Activated CD8-positive, alpha-beta memory T cell treated with anti-CD3 and anti-CD28 coated beads for 48 hours (primary cell): ENCODE measurements at places on chromosomes 13 and 19.

DNA sequence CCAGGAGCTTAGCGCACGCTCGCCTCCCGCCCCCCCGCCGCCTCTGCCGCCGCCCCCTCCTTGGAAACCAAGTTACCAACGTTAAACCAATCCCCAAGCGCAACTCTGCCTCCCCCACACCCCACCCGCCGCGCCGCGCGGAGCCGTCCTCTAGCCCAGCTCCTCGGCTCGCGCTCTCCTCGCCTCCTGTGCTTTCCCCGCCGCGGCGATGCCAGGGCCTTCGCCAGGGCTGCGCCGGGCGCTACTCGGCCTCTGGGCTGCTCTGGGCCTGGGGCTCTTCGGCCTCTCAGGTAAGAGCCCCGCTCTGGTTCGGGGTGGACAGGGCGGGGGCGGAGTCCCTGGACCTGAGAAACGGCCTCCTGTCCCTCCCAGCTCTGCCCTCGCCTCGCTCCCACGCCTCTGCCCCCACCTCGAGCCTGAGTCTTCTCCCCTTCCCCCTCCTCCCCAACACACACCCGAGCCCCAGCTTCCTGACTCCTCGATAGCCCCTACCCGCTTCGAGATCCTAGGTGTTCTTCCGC lies at the start of gene ICAM5:
ICAM5 (plus strand) TSS at position 117 of the 521 bp plus-strand sequence; CDS start at position 209, 92 bp downstream.
- DNase-seq: no peak

- DNase-seq: no peak
Measured at GRCh38 chr13:29799041-29799440, 51.4 kb downstream of the UBL3 start.

DNA sequence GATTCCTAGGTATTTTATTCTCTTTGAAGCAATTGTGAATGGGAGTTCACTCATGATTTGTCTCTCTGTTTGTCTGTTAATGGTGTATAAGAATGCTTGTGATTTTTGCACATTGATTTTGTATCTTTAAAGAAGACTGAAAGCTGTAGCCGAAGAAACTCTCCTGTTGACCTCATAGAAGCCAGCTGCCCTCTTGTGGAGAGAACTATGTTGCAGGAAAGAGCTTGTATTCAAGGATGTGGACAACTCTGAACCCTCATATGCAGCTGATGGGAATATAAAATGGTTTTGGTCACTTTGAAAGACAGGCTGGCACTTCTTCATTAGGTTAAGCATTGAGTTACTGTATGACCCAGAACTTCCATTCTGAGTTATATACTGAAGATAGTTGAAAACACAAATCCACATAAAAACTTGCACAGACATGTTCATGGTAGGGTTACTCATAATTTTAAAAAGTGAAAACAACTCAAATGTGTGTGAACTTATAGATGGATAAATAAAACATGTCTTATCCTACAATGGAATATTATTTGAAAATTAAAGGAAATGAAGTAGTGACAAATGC lies 65.8 kb upstream of the SLITRK6 start:
- no peak for DNase-seq

GRCh38 chr13:51818781-51819511 lies 15.0 kb upstream of the DHRS12 start:
- DNase-seq: no peak

DNA sequence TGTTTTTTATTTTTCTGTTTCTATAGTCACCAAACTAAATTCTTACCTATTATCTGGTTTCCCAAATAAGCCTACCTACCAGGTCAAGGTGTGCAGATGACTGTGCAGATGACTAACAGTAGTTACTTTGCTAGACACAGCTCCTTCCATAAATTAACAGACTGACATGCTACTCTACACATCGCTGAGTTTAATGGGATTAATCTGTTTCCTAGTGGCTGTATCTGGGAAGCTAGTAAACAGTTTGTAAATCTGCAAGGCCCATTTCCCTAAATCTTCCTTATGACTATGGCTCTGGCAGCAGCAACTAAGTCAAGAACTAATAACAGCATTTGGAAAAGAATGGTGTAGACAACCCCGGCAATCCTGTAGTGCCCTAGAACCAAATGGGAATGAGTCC lies 27.9 kb downstream of the MIPEP start:
- DNase-seq: no peak

DNA sequence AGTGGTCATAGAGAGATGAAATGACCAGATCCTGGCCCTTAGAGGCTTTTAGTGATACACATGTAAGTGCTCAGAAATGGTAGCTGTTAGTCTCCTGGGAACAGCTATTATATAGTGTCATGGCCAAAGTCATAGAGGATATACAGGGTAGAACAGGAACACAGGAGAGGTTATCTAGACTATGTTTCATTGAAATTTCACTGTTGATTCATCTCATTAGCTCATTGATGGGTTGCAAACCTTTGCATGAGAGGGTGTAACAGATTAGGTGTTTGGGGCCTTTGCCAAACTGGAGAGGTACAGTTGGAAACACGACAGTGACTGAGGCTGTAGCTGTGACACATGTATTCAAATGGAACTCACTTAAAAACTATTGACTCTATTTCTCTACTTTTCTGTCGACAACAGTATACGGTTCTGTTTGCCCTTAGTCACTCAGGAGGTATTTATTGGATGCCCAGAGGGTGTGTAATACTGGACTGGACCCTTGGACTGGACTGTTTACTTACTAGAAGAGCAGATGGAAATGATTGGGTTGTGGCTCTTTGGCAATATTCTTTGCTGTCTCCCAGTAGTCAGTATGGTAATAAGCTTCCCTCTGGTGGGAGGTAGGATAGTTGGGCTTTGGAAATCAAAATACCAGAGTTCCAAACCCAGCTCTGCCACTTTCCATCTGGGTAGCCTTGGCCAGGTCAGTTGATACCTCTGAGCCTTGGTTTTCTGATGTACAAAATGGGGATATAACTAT lies 29.8 kb downstream of the ARHGAP35 start:
- DNase-seq: no peak

DNA sequence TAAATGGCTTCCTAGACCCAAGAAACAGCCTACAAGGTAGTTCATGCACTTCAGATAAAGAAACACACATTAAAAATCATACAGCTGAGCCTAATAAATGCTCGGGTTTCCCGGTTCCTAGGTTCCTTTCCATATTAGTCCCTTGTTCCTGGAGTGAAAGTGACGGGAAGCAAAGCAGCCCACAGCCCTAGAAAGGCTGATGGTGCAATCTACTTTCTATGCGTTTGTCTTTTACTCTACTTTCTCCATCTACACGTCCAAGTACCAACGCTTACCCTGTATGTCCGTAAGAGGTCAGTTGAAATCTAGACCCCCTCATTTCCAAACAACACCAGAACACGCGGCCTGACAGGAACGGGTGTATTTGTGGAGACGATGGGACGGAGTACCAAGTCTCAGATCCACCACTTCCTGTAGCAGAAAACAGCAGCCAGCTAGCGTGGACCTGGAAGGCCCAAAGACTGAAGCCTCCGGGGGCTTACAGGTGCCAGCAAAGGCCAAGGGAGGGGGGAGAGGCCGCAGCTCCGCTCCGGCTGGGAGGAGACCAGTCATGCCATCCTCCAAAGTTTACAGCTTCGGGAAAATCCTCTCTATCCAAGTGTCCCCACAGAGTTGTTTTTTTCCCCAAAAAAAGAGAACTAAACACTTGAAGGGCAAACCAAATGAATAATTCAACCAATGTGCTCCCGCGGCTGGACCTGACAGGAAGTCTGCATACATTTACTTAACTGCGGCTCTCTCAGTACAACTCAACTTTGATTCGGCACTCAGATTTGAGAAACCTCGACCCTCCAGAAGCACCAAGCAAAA lies 34.1 kb downstream of the STK24 start:
- no peak for DNase-seq

DNA sequence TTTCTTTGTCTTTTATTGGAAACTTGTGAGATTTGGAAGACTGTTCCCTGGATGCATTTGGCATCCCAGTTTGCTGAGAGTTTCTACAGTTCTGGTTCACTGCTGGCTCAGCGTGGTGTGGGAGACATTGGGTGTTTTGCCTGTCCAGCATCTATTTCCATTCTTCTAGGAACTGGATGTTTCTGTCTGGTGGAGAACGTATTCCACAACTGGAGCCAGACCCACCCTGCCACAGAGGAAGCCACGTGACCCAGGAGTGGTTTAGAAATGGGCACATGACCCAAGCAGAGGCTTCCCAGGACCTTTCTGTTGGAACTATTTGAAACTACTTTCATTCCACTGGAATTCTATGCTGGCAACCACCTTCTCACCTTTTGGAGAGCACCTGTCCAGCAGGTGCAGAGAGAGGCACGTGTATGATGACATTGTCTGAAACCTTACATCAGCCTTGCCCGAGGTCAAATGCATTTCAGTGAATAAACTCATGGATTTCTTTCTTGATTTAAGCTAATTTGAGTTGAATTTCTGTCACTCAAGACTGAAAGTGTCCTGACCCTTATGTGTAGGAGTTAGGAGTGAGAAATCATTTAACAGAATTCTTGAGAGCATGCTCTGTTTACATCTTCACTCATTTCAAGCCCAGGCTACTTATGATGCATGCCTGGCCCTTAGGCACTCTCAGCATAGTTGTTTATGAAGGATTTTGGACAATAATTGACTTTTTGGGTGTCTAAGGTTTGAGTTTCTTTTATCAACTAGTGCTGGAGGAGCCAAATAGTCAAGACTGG lies 121.8 kb downstream of the AKAP11 start:
- DNase-seq: no peak

DNA sequence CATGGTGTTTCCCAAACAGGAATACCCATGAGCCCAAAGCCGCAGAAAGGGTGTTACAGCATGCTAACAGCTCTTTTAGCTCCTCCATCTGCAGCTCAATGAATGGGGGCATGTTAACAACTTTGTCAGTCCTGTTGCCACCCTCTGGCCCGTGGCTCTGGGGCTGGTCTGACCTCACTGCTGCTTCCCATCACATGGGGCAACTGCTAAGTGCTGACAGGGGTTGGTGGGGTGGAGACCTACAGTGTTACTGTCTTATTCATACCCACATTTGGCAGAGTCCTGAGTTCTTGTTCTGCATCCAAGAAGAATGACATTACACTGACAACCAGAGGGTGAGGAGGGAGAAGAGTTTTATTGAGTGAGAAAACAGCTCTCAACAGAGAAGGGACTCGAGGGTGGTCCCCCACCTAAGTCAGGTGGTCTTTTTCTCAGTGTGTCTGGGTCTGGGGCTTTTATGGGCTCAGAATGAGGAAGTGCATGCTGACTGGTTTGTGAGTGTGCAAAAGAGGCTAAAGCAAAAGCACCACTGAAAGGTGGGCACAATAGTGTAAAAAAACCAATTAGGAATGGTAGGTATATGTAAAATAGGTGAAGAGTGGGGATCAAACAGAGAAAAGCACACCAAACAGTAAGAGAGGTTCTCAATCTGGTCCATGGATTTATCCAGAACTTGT lies 1952.0 kb upstream of the PCDH20 start:
- DNase-seq: no peak

DNA sequence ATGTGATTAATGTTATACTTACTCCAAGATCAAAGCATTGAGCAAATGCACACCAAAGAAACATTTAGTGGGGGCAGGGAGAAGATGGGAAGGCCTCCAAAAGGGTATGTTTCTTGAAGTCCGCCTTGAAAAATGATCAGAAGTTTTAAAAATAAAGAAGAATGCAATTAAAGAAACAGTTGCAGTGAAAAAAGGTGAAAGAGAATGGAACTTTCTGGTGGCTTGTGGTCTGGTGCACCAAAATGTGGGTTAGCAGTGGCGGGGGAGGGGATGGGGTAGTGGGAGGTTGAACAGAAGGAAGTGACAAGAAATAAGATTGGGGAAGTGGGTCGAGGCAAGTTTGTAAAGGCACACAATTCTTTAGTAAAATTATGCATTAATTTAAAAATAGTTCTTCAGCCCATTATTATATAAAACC lies 2.5 kb downstream of the LCP1 start:
- peak; percentile 46 for DNase-seq

GRCh38 chr19:2702170-2703076 lies at the start of gene GNG7:
TSS of gene GNG7 (minus strand) at chr19:2702694. CDS start at chr19:2520688, 182,006 bp downstream.
- DNase-seq: peak; percentile 87

DNA sequence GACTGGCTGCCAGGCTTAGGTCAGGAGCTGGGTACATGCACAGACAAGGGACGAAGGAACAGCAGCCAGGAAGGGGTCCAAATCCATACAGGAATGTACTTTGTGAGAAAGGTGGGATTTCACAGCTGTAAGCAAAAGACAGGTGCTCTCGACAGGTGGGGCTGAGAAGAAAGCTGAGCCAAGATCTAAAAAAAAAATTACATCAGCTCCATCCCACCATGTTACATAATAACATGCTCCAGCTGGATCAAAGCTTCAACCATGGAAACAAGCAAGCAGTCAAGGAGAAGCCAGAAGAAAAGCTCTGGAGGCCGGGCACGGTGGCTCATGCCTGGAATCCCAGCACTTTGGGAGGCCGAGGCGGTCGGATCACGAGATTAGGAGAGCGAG lies 8.0 kb downstream of the UBXN6 start:
- no peak for DNase-seq

DNA sequence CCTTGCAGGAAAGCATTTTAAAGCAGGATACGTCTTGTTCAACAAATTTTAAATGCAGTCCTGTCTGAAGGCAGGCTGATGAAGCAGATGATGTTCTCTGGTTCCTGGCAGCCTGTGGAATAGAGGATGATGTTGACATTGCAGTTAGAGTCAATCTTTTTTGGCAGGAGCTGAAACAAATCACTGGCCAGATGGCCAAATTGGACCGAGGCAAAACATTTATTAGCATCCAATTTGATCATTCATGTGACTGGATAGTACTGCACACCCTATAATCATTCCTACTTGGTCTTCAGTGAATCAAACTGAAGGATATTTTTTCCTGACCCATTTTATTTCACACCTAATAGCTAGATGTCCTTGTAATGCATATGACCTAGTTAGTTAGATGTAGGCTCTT lies 172.2 kb upstream of the SLC10A2 start:
- DNase-seq: no peak

GRCh38 chr19:40219721-40220276 lies 1.6 kb upstream of the TTC9B start:
- DNase-seq: no peak

DNA sequence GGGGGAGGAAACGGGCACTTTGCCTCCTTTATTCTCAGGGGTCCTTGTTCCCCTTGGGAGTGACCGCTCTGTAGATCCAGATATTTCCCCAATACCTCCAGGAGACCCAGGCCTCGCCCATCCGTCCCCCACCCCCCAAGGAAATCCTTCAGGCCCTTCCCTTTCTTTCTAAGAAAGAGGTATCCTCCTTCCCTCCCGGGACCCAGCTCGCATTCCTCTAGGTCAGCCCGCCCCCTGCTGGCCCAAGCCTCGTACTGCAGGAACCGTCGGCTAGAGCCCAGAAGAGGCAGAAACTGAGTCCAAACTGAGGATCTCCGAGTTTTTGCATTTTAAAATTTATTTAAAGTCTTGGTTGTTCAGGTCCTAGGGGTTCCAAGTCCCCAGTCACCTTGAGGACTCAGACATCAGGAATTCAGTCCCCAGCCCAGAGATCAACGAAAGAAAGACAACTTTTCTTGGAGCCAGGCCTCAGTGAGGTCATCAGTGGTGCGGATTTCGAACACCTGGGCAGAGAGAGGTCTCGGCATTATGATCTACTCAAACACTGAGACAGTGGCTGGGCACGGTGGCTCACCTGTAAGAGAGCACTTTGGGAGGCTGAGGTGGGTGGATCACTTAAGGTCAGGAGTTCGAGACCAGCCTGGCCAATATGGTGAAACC lies 7.5 kb upstream of the LRFN1 start:
- DNase-seq: peak; percentile 79
